ENCODE measurements at places on chromosomes 16 and 17. TPM values are rescaled to one million over a fixed set of nuclear protein-coding genes. Genes with fewer than 3 reads are reported as not detected.

DNA sequence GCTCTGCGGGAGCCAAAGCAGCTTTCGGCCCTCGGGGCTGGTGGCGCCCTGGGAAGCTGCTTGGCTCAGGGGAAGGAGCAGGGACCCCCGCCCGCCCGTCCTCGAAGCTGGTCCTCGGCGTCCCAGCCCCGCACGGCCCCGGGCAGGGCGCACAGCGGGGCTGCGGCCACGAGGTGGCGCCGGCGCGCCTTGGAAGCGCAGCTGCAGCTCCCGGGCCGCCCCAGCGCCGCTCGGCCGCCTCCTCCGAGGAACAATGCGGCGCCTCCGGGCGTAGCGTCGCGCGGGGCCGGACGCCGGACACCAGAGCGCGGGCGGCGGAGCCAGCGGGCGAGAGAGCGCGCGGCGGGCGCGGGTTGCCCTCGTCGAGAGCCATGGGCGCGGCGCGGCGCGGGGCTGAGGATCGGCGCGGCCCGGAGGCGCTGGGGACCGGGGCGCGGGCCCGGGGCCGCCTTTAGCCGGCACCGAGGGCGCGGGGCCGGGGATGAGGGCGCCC, at the start of gene MGAT5B:
Gene MGAT5B, plus strand, starts transcription at position 229 of the 493 bp plus-strand sequence. CDS start 626 bp downstream, outside the sequence.
- DNase-seq: peak; percentile 88

Gene TTLL6
- total RNA-seq: not detected

GRCh38 chr16:50166511-50167500, 13.7 kb downstream of the TENT4B start:
- no peak for DNase-seq

- DNase-seq: peak; percentile 54
Observed at GRCh38 chr16:2223942-2224486, 623 bp downstream of the E4F1 start.

GRCh38 chr17:8209907-8210760, at the start of gene AURKB:
Gene AURKB, minus strand, starts transcription at chr17:8210575. Its CDS starts 351 bp downstream, at chr17:8210224.
- DNase-seq: peak; percentile 99

- DNase-seq: no peak
Observed at GRCh38 chr16:2196981-2197511, 641 bp upstream of the CASKIN1 start.

Gene CHD9NB
- total RNA-seq: 1.4 TPM

Gene ZCCHC14
- 19.2 TPM for total RNA-seq

Gene BCAS3
- 40.2 TPM for total RNA-seq

DNA sequence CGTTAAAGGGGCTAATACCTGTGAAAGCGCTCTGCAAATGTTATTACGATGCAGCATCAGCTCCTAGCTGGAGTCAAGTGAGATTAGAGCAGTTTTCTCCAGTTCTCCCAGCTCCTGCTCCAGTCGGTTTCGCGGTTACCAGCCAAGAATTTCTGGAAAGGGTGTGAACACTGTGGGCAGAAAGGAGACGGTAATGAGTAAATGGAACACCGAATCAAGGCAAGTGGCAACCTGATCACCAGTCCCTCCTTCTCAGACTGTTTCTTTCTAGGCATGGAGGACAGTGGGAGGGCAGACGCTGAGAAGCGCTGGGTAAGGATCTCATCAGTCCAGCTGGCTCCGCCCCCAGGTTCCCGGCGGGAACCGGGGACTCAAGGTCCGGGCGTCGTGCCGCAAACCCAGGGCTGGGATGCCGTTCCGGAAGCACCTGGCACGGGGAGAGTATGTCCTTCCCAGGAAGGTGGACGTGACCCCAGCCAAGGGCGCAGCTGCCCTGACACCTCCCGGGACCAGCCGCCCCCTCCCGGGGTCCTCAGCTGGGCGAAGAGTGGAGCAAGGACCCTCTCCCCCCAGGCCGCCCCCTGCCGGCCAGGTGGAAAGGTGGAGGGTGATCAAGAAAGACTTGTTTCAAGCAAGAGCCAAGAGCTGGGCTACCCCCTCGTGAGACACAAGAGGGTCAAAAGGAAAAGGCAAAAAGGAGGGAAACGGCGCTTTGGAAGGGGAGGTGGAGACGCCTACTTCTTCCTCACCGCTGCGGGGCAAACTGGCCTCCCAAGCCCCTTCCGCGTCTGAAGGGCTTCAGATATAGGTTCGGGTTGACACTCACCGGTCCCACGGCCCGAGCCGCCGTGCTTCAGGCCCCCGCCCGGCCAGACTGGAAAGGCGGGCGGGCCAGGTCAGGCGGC, 481 bp downstream of the MYO19 start:
- DNase-seq: peak; percentile 69

Gene CLEC18C
- 0.41 TPM for total RNA-seq

GRCh38 chr17:81519284-81520020, 6.9 kb upstream of the ACTG1 start:
- DNase-seq: peak; percentile 38

GRCh38 chr16:85507342-85507741, 105.8 kb upstream of the GSE1 start:
- DNase-seq: no peak

- no peak for DNase-seq
Observed at GRCh38 chr17:66811683-66812054, 23.2 kb upstream of the CACNG5 start.

Data from tongue (tissue), 3 donors.